Amygdala (tissue), 56 donors: ENCODE measurements at places on chromosomes 7 and 10.

DNA sequence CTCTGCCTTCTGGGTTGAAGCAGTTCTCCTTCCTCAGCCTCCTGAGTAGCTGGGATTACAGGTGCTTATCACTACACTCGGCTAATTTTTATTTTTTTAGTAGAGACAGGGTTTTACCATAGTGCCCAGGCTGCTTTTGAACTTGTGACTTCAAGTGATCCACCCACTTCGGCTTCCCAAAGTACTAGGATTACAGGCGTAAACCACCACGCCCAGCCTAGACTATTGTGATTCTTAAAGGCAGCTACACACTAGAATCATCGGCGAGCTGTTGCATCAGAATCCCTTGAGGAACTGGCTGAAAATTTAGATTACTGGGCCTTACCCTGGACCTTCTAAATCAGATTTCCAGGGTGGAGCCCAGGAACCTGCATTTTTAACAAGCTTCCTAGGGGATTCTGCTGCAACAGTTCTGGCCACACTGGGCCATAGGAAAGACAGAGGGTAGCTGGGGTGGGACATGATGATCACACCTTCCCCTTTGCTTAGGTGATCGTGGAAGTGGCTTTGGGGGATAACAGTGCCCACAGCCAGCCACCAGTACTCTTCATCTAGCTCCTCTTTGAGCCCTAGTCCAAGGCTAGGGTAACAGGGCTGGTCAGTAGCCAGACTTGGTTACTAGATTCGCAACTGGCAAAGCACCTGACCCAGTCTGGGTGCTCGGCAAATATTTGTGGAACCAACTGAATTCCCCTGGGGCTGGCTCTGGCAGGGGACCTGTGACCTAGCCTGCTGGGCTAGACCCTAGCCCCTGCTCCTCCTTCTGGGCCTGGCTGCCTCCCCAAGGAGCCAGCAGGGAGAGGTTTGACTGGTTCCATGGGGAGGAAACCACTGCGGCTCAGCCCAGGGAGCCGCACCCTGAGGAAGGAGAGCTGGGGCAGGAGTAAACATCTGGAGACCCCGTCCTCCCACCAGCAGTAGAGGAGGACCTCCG is 67.1 kb upstream of the DUSP5 start:
- DNase-seq = no peak

DNA sequence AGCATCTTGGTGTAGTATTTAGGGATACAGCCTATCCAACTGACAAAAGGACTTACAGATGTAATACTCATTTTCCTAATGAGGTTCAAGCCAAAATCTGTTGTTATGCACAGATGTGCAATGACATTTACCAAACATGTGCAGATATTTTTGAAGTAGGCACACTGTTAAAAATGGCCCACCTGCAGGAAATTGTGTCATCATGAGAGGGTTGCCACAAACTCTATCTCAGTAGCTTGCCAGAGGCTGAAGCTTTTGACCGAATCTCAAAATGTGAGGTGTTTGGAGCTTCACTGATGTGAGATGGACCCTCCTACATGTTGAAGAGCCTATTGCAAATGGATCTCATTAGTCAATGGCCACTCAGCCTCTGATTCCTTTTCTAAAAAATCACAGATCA is 89.7 kb upstream of the CSTF2T start:
- no peak for DNase-seq

GRCh38 chr10:19579761-19580545 is 236.3 kb upstream of the PLXDC2 start:
- DNase-seq = no peak

DNA sequence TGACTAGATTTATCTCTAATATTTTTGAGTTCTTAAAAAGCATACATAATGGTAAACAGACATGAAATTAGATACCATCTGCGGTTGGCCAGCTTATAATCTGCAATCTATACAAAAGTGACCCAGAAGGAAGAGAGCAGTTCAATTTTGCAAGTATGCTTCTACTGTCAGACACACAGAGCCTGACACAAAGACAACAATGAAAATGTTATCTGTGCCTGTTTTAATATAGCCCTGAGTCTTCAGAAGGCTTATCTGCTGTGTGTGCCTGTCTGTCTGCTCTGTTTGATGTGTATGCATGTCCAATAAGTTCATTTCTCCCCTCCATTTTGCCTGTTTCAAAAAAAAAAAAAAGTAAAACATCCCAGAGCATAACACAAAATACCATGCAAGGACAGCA is 73.3 kb upstream of the FHIP2A start:
- DNase-seq = no peak

GRCh38 chr7:147578196-147578595 is 1012.4 kb upstream of the C7orf33 start:
- no peak for DNase-seq

DNA sequence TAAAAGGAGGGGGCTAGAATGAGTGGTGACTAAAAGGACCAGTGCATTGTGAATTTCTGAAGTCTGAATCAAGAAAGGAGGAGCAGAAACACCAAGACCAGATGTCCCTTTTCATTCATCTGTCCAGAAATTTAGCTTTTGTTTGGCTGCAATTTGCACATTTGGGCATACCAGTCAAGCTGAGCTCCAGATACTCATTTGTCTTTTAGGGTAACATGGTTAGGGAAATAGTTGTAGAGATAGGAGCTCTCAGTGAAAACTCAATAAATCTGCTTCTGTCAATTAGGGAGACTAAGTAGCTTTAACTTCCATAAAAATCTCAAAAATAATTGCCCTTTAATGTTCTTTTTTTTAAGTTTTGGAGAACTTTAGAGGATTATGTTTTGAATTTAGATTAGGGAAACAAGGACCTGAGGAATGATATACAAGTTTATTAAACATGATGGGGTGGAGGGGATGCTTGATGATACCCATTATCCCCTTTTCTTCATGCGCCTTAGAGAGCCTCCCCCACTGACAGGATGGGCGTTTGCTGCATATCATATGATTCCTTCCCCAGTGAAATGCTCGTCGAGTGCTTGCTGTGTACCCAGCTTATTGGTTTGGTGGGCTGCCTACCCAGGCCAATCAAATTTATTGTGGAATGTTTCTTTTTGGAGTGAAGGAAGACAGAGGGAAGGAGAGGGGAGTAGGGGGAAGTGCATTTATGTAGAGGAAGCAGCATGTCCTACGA is 50.7 kb upstream of the RPA3 start:
- DNase-seq = no peak

- DNase-seq = no peak
These were observed 326.5 kb upstream of the AOAH start for GRCh38 chr7:37050801-37051200.

DNA sequence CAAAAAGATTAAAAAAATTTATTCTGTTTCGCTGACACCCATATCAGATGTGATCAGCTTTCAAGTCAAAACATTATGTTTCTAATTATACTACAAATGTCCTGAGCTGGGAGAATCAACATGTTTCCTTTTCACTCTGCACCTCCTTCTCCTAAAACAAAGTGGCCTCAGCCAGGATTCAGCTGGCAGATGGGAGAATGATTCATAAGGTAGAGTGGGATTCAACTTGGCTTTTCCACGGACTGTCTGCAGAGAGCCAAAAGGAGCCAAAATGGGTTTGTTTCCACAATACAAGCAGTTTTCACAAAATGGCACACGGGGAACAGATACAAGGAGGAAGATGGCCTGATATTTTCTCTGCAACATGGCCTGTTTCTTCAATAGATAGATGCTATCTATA is 376.5 kb upstream of the PRKCQ start:
- DNase-seq = no peak

- no peak for DNase-seq
These were observed 68.3 kb downstream of the CREM start for GRCh38 chr10:35194906-35195305.

DNA sequence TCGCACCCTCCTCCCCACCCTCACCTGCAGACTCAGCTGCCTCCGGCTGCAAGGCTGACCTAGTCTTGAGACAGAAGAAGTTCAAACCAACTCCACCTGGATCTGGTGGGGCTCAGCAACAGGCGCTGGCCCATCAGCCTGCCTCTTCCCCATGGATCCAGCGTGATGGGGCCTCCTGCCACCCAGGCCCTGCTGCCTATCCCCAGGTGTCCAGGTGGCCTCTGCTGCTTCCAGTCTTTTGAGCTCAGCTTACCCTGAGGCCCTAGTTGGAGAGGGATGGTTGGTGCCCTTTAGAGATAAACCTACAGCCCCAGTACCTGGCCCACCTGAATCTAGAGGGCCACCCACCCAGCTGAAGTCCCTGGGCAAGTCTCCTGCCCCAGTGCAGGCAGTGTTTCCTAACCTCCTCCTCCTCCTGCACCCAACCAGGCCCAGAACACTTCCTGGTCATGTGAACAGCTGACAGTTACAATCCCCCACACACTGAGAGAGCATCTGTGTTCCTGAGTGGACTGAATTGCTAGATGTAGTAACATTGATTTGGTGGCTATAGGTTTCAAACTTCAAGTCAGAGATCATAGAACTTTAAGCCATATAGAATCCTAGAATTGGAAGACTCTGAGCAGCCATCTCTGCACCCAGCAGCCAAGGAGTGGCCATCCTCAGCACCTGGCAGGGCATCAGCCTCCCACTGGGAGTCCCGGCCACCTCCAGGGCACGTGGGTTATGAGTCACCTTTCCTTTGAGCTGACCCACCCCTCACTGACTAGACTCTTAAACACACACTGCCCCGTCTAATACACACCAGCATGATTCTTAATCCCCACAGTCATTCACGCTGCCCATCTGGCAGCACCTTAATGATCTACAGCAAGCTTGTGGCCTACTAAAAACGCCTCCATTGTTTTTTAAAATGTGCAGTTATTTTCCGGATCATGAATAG is 51.9 kb downstream of the ALOX5 start:
- no peak for DNase-seq

DNA sequence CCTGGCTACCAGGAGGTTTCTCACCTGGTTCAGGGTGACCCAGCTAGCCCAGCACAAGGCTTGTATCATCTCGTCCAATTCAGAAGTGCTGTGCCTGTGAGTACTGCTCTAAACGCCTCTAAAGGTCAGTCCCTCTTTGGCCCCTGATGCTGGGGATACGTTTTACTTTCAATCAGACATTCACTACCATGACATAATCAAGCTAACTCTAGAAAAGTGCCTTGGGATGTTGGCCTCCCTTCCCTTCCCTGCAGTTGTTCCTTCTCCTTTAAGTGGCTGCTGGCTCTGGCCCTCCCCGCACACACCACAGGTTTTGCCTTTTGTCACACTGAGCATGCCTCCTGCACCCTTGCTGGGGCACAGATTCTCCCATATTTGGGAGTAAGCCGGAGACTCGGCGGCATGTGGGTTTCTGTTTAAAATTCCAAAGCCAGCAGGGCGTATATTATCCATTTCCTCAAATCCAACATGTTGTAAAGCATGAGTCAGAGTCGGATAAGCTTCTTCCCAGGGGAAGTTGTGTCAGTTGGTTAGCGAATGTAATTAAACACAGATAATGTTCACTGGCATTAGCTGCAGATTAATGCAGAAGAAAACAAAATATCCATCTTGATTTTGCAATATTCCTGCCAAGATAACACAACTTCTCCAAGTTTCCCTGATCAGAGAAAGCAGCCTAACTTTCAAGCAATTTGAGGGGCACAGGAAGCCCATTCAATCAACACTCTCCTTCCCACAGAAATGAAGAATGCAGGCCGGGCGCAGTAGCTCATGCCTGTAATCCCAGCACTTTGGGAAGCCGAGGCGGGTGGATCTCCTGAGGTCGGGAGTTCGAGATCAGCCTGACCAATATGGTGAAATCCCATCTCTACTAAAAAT is 31.8 kb upstream of the VCL start:
- no peak for DNase-seq

GRCh38 chr7:118731854-118732253 is 507.4 kb downstream of the ANKRD7 start:
- DNase-seq = no peak

DNA sequence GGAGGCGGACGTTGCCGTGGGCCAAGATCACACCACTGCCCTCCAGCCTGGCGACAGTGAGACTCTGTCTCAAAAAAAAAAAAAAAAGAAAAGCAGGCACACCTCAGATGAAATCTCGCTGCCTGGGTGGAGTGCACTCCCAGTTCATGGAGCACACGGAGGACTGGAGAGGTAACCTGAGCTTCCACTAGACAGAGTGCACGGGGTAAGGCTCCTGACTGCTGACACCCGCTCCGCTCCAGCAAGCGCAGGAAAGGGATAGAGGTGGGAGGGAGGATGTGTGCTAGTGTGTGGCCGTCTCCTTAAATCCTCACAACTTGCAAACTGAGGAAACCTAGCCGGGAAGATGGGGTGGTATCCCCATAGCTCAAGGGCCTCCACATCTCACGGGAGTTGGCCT is 50.8 kb downstream of the FAM53B start:
- DNase-seq = no peak

- no peak for DNase-seq
These were observed 2.8 kb upstream of the FLNC start for GRCh38 chr7:128827248-128827958.

DNA sequence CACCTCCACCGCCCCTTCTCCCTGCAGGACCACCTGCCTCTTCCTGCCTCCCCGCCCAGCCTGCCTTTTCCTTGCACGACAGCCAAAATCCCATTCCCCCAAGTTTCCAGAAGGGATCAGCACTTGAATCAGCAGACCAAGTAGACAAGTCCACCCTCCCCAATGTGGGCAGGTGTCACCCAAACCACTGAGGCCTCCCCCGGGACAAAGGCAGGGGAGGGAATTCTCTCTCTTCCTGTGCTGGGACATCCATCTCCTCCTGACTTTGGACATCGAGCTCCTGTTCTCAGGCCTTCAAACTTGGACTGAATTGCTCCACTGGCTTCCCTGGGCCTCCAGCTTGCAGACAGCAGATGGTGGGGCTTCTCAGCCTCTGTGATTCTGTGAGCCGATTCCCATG is 21.6 kb upstream of the PSMG3 start:
- DNase-seq = no peak

DNA sequence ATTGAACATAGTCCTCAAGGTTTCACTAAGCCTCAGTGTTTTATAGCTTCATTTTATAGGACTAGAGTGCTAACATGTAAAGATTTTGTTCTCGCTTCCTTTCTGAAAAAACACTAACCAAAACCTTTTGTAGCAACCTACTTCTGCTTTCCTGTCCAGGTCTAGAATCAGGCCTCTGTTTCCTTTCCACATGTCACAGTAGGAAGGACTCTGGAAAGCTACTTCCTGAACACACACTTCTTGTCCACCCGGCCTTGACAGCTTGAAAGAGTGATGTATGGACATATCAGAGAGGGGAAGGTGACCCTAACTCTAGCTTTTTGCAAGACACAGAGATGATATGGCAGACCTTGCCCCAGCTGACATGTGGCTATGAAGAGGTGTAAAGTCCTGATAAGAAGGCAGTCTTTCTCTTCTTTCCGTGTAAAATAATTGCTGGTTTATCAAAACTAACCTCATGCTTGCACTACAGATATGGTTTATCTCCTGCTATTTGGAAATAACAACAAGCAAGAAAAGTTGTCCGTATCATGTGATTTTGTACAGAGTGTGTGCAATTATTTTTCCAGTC is 175.4 kb downstream of the SKAP2 start:
- no peak for DNase-seq

GRCh38 chr10:227014-227413 is 91.8 kb downstream of the ZMYND11 start:
- no peak for DNase-seq

- DNase-seq = no peak
These were observed 225.8 kb upstream of the PHYHIPL start for GRCh38 chr10:58950618-58951017.
